ENCODE measurements at places on chromosomes 7 and 10. TPM values are rescaled to one million over a fixed set of nuclear protein-coding genes. Genes with fewer than 3 reads are reported as not detected.

The PLCE1 gene
- total RNA-seq = 0.56 TPM

The APBB1IP gene
- total RNA-seq = 1.4 TPM

The RHOBTB1 gene
- total RNA-seq = 0.76 TPM

The PDE6C gene
- not detected for total RNA-seq

The PSD gene
- total RNA-seq = 2.0 TPM

The GLCCI1 gene
- total RNA-seq = 2.7 TPM

The RBP3 gene
- total RNA-seq = not detected

The DNAH11 gene
- 1.1 TPM for total RNA-seq

The CALML3 gene
- 501 TPM for total RNA-seq

The DNAAF5 gene
- total RNA-seq = 21.8 TPM

Data from esophagus mucosa (tissue), 1 donor.